ENCODE measurements at places on chromosomes 13 and 19.

GRCh38 chr19:53621885-53622740 lies 9.7 kb upstream of the DPRX start:
- DNase-seq: no peak

DNA sequence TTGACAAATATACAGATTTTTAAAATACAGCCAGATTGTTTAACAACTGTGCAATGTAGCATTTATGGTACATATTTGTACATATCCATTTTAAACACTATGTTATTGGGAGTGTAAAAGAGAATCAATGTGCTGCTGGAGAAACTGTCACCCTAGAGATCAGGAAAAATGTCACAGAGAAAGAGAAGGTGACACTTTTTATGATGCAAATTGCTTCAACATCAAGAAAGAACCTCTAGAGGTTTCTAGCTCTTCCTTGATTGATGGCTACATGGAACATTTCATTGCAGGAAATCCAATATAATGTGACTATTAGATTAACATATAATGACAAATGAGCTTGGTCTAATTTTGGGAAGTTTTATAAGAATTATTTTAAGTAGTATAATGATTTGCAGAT lies 1491.2 kb upstream of the PCDH20 start:
- no peak for DNase-seq

DNA sequence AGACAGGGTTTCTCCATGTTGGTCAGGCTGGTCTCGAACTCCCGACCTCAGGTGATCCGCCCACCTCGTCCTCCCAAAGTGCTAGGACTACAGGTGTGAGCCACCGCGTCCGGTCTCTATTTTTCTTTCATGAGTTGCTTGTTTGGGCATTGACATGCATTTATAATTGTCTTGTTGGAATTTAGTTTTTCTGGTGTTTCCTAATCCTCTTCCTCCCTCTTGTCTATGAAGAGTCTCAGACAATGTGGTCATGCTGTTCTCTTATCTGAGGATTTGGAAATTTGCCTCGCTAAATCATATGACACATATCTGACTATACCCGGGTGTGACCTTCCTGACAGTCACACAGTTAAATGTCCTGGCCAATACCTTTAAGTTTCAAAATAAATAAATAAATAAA lies 7.4 kb upstream of the CEACAM18 start:
- DNase-seq: no peak

DNA sequence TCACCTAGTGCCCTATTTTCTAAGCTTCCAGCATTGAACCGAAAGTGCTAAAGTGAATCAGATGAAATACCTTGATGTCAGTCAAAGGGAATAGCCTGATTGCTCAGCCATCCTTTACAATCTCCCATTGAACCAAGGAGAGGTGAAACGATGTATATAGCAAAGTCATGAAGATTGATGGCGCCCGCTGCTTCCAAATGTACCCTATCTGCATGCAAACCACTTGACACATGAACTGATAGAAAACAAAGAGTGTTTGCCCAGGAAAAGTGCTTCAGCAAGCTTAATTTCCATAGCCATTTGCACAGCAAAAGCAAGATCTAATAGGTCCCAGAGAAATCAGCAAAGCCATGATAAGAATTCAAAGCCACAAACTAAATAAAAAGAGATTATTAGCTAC lies 624.9 kb upstream of the PCDH9 start:
- DNase-seq: no peak

- DNase-seq: peak; percentile 45
Measured at GRCh38 chr19:40465025-40465556, 454 bp downstream of the BLVRB start.

- DNase-seq: no peak
Measured at GRCh38 chr13:91238036-91238435, 109.5 kb upstream of the MIR17HG start.

- peak; percentile 70 for DNase-seq
Measured at GRCh38 chr13:50026788-50027473, 11.7 kb downstream of the KCNRG start.

DNA sequence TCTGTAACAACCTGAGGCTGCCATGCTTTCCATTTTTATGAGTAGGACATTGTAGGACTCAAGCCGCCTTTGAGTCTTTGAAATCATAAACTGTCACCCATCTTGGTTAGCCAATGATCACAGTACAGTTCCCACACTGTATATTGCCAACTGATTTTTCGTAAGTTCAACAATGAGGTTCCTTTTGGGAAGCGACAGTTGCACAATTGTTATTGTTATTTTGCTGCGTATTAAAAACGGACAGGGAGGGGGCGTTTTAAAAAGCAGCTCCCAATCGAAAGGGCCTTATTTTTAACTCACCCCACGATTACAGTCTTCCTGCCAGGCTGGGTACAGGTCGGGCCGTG lies 601 bp downstream of the SLC46A3 start:
- no peak for DNase-seq

DNA sequence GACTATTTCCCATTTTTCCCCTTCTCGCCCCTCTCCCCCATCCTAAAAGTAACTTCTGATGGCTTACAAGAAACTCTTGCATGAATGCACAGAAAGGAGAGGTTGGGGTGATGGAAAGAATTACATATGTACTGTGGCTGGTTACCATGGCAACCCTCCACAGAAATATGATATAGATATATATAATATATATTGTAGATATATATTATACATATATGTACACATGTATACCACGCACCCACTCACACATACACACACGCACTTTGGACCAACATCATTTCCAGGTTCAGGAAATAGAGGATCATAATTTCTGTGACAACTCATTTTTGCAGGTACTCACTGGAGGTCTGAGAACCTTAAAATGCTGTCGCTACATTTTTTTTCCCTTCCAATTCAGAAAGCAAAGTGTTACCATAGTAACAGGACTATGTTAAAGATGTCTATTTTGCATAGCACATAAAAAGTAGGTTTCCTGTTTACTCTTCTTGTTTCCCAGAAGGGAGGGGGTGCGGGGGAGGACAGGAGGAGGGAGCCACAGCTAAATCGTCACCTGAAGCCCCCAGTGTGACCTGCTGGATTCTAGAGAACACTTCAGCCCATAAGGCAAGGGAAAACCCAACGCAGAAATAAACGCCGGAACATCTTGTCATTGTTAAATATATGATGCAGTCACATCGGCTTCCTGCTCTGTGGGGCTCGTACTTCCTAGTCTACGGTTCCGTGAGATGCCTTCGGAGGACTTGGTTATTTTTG lies 44.7 kb downstream of the EFNB2 start:
- no peak for DNase-seq

GRCh38 chr19:2249880-2250765 lies 1.0 kb downstream of the AMH start:
- DNase-seq: no peak
